ENCODE measurements at places on chromosomes 3 and 15.
A peak's percentile ranks its signal among the peaks of the same experiment; 100 is the strongest.

DNA sequence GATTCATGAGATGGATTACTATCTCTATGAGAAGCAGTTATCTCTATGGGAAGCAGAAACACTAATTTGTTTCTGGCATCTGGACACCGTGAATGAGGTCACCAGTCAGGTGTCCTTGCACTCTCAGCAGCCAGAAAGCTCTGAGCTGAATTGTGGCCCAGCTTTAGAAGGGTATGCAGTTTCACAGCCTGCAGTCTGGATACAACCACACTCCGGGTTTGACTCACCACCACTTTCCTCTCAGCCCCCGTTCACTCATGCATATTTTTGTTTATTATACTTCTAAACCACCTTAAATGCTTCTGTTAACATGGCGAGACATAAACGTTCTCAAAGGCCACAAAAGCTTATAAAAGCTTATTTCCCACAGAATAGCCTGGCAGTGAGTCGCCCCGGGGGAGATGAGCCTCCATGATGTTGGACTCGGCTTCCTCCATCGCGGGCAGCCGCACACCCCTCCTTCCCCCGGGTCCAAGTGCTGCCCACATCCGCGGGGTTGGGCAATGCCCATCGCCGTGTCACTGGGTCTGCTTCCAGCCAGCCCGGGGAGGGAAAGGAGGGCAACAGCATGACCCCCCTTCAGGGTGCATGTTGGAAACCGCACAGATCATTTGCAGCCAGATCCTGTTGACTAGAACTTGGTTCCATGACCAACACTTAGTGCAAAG, 16.8 kb upstream of the SLC41A3 start:
- no peaks in the 10 kb centered on the region for H3K27me3 ChIP-seq
- DNase-seq = peak; percentile 68
- H3K36me3 ChIP-seq = no peaks in the 10 kb centered on the region
- H3K4me1 ChIP-seq = peaks cover 14% of the 10 kb centered on the region
- H3K4me3 ChIP-seq = no peak overlapping the region

- no peaks in the 10 kb centered on the region for H3K4me1 ChIP-seq
- H3K27me3 ChIP-seq = no peaks in the 10 kb centered on the region
- no peak overlapping the region for H3K4me3 ChIP-seq
Measured at GRCh38 chr3:148758303-148758884, 60.7 kb downstream of the AGTR1 start.

DNA sequence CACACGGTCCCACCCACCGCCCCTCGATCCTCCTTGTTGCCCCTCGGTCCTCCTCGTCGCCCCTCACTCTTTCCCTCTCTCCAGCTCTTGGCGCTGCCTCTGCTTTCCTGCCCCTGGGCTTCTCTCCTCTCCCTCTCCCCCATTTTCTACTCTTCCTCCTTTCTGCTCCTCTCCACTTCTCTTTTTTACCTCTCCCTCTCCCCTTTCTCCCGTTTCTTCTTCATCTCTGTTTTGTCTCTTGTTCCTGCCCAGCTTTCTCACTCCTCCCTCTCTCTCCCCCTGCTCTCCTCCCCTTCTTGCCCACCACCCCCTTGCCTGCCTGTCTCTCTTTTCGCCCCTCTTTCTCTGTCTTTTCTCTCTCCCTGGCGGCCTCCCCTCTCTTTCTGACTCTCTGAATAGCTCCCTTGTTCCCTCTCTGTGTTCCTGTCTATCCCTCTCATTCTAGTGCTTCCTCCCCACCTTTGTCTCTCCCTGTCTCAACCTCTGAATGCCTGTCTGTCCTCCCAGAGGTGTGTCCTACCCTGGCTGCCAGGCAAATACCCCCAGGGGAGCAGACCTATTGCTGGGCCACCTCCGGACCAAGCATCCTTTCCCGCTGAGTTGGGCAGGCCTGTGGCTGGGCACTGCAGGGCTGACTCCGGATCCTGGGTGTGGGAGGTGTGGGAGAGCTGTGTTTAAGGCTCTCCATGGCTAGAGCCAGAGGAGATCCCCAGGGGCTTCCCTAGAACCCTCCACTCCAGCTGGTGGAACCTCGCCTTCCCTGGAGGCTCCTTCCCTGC, 41.0 kb downstream of the EPHB3 start:
- no peak overlapping the region for H3K4me3 ChIP-seq
- DNase-seq = no peak
- H3K4me1 ChIP-seq = peaks cover 34% of the 10 kb centered on the region
- H3K27me3 ChIP-seq = no peaks in the 10 kb centered on the region
- peak overlapping the region; percentile 3 for H3K27ac ChIP-seq

- DNase-seq = no peak
- H3K36me3 ChIP-seq = no peaks in the 10 kb centered on the region
- no peak overlapping the region for H3K27ac ChIP-seq
- H3K27me3 ChIP-seq = no peaks in the 10 kb centered on the region
Measured at GRCh38 chr3:186137051-186137685, 28.3 kb upstream of the ETV5 start.

DNA sequence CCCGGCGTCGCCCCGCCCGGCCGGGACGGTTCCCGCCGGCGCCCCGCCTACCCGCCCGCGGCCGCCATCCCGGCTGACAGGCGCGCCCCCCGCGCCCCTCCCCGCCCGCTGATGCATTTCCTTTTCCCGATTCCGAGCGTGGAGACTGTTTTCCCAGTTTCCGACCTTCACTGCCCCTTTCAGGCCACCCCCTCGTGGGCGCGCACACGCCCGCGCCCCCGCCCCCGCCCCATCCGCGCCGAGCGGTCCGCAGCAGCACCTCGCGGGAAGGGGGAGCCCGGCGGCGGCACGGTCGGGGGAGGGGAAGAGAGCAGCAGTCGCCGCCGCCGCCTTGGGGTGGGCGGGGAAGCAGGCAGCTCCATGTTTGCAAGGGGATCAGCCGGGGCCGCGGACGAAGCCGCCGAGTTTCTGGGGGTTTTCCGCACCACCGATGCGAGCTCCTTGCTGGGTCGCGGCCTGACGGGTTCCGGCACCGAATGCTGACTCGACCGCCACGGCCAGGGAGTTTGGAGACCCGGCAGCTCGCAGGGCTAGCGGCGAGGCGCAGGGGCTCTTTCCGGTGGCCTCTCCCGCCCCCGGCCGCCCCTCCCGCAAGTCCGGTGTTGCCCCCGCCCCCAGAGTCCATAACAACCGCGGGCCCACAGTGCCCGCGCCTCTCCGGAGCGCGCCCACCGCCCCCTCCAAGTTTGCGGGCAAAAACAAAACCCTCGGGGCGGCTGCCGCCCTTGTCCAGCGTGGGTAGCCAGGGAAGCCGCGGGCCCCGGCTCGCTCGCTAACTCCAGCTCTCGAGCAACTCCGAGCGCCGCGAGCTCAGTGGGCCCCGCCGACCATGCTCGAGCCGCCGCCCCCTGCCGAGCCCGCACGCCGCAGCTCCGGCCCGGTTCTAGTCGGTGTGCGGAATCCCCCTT, 3.2 kb upstream of the SIN3A start:
- H3K27ac ChIP-seq = peak overlapping the region; percentile 91
- peaks cover 15% of the 10 kb centered on the region for H3K4me1 ChIP-seq
- H3K4me3 ChIP-seq = peak overlapping the region; percentile 65
- no peaks in the 10 kb centered on the region for H3K27me3 ChIP-seq
- H3K36me3 ChIP-seq = no peaks in the 10 kb centered on the region
- DNase-seq = no peak

DNA sequence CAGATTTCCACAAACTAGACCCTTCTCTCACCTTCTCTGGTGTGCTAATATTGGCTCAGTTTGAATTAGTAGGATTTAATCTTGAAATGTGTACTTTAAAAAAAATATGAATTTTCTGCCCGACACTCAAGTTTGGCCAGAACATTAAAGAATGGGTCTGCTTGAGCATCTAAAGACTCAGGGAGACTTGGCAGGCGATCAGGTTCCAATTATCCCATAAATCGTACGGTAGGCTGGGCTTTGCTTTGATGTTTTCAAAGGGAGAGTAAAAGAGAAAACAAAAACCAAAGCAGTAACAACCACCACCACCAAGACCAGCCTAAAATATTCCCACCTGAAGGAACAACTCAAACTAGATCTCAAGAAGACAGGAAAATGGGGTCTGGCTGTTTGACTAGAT, 230.8 kb downstream of the EBLN2 start:
- H3K36me3 ChIP-seq = no peaks in the 10 kb centered on the region
- H3K27me3 ChIP-seq = no peaks in the 10 kb centered on the region
- H3K27ac ChIP-seq = no peak overlapping the region
- no peak for DNase-seq
- H3K4me3 ChIP-seq = no peak overlapping the region

DNA sequence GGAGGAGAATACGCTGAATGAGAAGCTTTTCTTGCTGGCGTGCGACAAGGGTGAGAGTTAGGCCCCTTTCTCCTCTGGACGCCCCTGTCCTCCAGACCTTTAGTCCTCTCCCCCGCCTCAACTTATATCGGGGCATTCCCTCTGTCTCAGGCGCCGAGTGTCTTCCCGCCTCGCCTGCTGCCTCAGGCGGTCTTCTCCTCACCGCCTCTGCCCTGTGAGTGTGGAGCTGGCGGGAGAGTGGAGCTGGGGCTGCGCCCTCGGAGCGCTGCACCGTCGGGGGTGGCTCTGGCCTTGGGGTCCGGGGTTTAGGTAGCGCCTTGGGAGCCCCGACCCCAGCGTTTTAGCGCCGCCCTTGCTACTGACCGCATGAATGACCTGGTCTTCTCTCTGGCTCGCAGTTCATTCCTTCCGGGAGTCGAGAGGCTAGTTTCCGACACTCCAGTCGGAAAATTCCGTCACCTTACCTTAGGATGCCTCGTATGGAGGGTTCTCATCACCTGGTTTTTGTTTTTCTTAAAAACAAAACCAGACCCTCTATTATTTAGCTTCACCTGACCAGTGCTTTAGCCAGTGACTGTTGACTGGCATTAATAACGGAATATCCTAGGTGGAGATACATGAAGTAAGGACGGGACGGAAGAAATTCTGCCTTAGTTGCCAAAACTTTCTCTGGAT, 985 bp downstream of the TRPC1 start:
- no peaks in the 10 kb centered on the region for H3K36me3 ChIP-seq
- no peaks in the 10 kb centered on the region for H3K27me3 ChIP-seq
- H3K4me3 ChIP-seq = peak overlapping the region; percentile 15
- DNase-seq = peak; percentile 61
